Thymus (tissue), 14 donors: ENCODE measurements at places on chromosomes 7 and 10. TPM values are rescaled to one million over a fixed set of nuclear protein-coding genes. Genes with fewer than 3 reads are reported as not detected.

DNA sequence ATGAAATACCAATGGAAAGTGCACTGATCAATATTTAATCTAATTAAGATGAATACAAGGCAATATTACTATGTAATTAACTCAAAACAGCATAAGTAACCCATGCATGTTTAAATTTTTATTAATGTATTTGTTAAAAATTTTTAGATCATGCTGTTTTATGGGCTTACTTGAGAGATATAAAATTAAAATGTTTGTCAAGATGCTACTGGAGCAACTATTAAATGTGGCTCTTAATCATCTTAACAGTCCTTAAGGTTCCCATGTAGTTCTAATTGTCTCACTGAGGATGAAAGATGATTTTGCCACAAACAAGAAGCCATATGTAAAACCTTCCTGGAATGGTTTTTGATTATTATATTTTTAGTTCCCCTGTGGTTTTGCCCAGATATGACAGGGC lies 897.1 kb downstream of the KCNMA1 start:
- H3K27ac ChIP-seq: no peak overlapping the region
- no peaks in the 10 kb centered on the region for H3K4me1 ChIP-seq
- H3K27me3 ChIP-seq: no peaks in the 10 kb centered on the region
- H3K36me3 ChIP-seq: no peaks in the 10 kb centered on the region

- H3K4me1 ChIP-seq: no peaks in the 10 kb centered on the region
- H3K27me3 ChIP-seq: no peaks in the 10 kb centered on the region
- no peaks in the 10 kb centered on the region for H3K36me3 ChIP-seq
These were observed 25.4 kb upstream of the ZNF138 start for GRCh38 chr7:64768824-64769223.

- H3K27ac ChIP-seq: no peak overlapping the region
- no peak for DNase-seq
- H3K36me3 ChIP-seq: no peaks in the 10 kb centered on the region
- no peaks in the 10 kb centered on the region for H3K27me3 ChIP-seq
- no peak overlapping the region for H3K4me3 ChIP-seq
These were observed 103.0 kb downstream of the RNF133 start for GRCh38 chr7:122595885-122596284.

GRCh38 chr7:33432821-33433220 lies 303.5 kb downstream of the BBS9 start:
- no peak for DNase-seq
- no peak overlapping the region for H3K27ac ChIP-seq
- no peaks in the 10 kb centered on the region for H3K27me3 ChIP-seq

DNA sequence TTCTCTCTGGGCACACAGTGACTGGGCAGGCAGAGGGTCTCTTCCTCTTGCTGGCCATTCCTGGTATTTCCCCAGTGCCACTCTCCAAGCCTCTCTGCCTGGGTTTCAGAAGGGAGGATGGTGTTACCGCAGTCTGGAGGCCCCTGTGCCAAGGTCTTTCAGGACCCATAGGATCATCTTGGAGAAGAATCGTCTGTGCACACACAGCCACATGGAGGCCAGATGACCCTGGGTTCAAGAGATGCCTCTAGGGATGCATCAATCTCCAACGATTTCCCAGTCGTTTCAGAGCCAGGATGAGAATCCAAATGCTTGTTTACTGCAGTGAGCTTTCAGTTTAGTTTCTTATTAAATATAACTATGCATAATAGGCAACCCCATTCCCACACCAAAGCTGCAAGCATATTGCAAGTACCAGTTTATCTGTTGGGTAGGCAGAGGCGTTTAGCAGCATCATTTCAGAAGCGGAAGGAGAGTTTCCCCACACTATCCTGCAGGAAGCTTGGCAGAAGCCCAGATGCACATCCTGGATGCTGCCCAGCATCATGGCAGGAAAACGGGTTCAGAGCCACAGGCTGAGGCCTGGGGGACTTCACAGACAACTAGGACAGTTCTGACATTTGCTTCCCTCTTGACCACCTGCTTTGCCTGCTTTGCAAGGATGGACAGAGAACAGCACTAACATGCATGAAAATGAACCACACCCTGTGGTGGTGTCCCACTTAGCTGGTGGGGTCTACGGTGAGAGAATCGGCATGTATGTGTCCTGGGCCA lies 134.7 kb upstream of the FAM20C start:
- no peak overlapping the region for H3K4me3 ChIP-seq
- H3K27me3 ChIP-seq: no peaks in the 10 kb centered on the region
- H3K36me3 ChIP-seq: no peaks in the 10 kb centered on the region
- no peak overlapping the region for H3K27ac ChIP-seq
- no peak for DNase-seq

GRCh38 chr10:79483948-79484347 lies 28.4 kb upstream of the EIF5AL1 start:
- no peaks in the 10 kb centered on the region for H3K4me1 ChIP-seq
- no peaks in the 10 kb centered on the region for H3K27me3 ChIP-seq
- DNase-seq: no peak
- no peak overlapping the region for H3K4me3 ChIP-seq
- H3K27ac ChIP-seq: no peak overlapping the region

Gene TACR2
- total RNA-seq: 0.05 TPM

Gene GRID2IP
- 0.28 TPM for total RNA-seq

DNA sequence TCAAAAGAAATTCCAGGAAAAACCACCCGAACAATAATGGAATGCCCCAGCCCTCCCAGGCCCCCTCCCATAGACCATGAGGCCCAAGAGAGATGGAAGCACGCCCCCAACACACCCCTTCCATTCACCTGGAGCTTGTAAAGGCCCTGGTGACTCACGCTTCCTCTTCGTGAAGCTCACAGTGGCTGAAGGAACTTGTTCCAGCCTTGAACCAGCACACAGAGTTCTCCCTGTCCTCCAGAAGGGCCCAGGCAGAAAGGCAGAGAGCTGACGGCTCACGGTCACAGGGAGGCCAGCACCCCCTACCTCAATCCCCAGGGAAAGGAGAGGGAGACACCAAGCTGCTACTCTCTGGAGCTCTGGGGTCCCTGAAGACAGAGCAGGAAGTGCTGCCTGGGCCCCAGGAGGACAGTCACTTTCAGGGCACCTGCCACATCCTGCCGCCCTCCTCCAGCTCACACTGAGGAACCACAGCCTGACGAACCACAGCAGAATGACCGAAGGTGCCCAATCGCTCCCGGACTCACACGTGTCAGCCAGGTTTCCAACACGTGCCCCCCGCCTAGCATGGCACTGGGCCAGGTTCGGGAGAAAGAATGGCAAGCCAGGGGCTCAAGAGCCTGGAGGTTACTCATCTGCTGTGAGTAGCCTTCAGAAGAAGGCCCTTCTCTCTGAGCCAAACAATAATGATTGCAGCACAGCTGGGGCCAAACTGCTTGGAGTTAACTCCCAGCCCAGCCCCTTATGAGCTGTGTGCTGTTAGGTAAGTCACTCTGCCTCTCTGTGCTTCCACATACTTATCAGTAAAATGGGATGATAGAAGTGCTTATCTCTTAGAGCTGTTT lies 52.8 kb downstream of the DLG5 start:
- no peak overlapping the region for H3K27ac ChIP-seq
- H3K36me3 ChIP-seq: no peaks in the 10 kb centered on the region
- no peak overlapping the region for H3K4me3 ChIP-seq
- H3K4me1 ChIP-seq: peaks cover 24% of the 10 kb centered on the region
- no peaks in the 10 kb centered on the region for H3K27me3 ChIP-seq

- H3K4me3 ChIP-seq: no peak overlapping the region
- no peaks in the 10 kb centered on the region for H3K36me3 ChIP-seq
- no peaks in the 10 kb centered on the region for H3K4me1 ChIP-seq
- H3K27ac ChIP-seq: no peak overlapping the region
- no peak for DNase-seq
These were observed 98.5 kb downstream of the TPST1 start for GRCh38 chr7:66303454-66304155.

DNA sequence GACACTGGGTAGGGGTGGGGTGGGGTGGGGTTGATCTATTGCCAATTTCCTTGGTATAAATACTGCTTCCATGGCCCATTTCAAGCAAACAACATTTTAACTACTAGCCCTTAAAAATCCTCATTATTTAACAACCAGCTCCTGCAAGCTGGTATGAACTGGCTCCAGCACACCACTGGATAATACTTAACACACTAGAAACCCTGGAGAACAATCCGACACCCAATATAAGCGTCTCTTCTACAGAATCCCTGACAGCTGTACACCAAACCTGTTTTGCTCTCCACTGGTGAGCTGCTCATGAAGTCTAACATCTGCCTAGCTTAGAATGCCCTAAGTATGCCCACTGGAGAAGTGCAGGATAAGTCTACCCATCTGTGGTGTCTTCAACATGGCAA lies 116.8 kb downstream of the HIPK2 start:
- H3K4me1 ChIP-seq: no peaks in the 10 kb centered on the region
- peaks cover 4% of the 10 kb centered on the region for H3K36me3 ChIP-seq
- no peak for DNase-seq
- H3K27ac ChIP-seq: no peak overlapping the region
- H3K4me3 ChIP-seq: no peak overlapping the region
